ENCODE measurements at places on chromosomes 7 and 10.

GRCh38 chr7:22728401-22729029 is 1.5 kb downstream of the IL6 start:
- DNase-seq = no peak

GRCh38 chr10:5461914-5462840 is 37.2 kb downstream of the CALML5 start:
- DNase-seq = no peak

DNA sequence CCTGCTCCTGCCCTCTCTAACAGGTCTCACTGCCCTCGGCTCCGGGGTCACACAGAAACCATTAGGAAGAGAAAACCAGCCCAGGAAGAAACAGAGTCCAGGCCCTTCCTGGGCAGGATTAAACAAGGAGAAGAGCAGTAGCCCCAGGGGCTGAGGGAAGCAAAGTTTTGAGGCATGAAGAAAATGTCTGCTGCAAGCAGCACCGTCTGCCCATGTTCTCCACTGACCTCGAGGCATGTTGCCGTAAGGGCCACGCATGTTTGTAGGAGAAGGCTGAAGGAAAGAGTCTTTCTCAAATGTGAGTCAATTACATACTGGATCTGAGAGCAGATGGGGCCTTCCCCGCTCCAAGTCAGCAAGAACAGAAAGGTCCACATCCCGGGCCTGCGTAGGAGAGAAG is 4.2 kb downstream of the ZNF746 start:
- no peak for DNase-seq

DNA sequence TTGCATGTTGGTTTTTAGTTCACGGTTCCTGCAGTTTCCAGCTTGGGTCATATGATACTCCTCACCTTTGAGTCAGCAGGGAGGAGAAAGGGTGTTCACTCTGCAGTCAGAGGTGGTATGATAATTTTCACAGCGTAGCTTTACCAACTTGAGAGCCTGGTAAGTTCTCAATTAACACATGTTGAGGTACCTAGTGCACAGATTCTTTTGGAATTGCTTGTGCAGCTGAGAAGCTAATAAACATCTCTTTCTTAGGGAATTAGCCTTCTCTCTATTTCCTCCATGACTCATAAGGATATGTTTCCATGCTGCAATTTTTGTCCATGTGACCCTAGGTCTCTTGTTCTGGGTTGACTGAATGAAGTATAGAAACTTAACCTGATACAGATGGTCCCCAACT is 166.6 kb downstream of the KIF20B start:
- no peak for DNase-seq

- no peak for DNase-seq
Measured at GRCh38 chr10:127452568-127452967, 96.5 kb upstream of the NPS start.

- no peak for DNase-seq
Measured at GRCh38 chr10:110268442-110268841, 36.3 kb downstream of the SMNDC1 start.

- no peak for DNase-seq
Measured at GRCh38 chr7:45077579-45077978, 11.2 kb downstream of the NACAD start.

- DNase-seq = no peak
Measured at GRCh38 chr10:17648243-17649035, 4.5 kb downstream of the STAM start.

- DNase-seq = no peak
Measured at GRCh38 chr10:1130995-1131790, 75.0 kb downstream of the WDR37 start.

DNA sequence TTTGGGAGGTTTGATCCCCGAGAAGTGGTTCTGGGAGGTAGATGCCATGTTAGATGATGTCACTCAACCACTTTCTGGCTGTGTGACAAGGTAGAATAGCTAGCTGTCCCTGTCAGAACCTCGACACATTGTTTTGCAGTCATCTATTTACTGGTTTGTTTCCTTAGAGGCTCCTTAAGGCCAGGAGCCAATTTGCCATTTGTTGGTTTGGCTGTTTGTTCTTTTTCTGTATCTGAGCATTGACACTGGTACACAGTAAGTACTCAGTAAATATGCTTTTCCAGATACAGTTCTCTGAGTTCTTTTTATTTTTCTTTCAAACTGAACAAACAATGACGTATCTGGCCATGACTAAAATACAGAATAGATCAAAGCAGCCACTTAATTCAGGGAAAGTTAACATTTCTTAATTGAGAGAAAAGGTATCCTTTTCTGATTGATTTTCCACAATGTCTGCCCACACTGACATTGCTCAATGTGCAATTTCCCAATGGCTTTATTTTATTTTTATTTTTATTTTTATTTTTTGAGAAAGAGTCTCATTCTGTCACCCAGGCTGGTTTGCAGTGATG is 121.6 kb downstream of the SPAG6 start:
- no peak for DNase-seq

- DNase-seq = no peak
Measured at GRCh38 chr7:27104341-27105058, 2.0 kb upstream of the HOXA2 start.

GRCh38 chr7:154640266-154640865 is 362.6 kb downstream of the PAXIP1 start:
- DNase-seq = peak; percentile 42

GRCh38 chr7:116271963-116272886 is 61.9 kb downstream of the TES start:
- no peak for DNase-seq

GRCh38 chr7:34299066-34299465 is 359.0 kb upstream of the NPSR1 start:
- DNase-seq = no peak

GRCh38 chr10:129681856-129682255 is 214.8 kb downstream of the MGMT start:
- no peak for DNase-seq

DNA sequence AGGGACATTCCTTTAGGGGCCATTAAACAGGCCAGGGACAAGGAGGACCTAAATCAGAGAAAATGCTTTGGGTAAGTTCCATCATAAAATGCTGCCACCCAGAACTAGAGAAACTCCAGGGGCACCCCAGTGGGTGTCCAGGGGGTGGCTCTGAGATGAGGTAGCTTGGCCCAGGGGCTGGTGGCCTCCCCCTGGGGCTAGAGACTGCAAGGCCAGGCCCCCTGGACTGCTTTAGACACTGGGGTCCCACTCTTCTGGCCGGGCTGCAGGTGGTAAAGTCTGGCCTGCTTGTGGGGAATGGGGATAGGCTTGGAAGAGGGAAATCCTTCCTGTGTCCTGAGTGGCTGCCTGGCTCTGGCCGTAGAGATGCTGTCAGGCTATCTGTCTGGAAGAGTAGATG is 169.6 kb upstream of the PODXL start:
- DNase-seq = no peak

- DNase-seq = no peak
Measured at GRCh38 chr7:19030281-19030680, 87.2 kb downstream of the TWIST1 start.

GRCh38 chr7:94398841-94399240 is 4.1 kb downstream of the COL1A2 start:
- DNase-seq = no peak

- no peak for DNase-seq
Measured at GRCh38 chr10:13222566-13222965, 11.6 kb downstream of the UCMA start.

- DNase-seq = no peak
Measured at GRCh38 chr10:18378766-18379165, 238.5 kb downstream of the CACNB2 start.

- no peak for DNase-seq
Measured at GRCh38 chr10:70981171-70981836, 92.9 kb upstream of the PCBD1 start.

- DNase-seq = no peak
Measured at GRCh38 chr10:123885406-123886170, 6.0 kb downstream of the CPXM2 start.

DNA sequence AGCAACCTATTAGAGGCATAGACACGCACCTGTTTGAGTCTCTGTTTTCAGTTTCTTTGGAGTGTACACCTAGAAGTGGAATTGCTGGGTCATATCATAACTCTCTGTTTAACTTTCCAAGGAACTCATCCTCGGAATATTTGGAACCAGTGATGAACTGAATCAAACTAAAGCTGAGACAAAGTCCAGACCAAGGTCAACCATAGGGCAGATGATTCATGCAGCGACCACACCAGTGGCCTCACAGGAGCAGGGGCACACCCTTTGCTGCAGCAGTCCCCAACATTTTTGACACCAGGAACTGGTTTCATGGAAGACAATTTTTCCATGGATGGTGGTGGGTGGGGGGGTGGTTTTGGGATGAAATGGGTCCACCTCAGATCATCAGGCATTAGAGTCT is 4.9 kb upstream of the OPTN start:
- no peak for DNase-seq

DNA sequence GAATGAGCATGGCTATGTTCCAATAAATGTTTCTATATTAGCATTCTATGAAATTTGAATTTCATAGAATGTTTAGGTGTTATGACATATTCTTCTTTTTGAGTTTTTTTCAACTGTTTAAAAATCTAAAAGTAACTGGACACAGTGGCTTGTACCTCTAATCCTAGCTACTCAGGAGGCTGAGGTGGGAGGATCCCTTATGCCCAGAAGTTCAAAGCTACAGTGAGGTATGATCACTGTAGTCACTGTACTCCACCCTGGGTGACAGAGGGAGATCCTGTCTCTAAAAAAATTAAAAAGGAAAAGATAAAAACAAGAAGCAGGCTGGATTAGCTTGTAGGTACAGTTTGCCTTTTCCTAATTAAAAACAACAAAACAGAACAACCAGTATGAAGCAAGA is 95.1 kb downstream of the NRBF2 start:
- DNase-seq = no peak

DNA sequence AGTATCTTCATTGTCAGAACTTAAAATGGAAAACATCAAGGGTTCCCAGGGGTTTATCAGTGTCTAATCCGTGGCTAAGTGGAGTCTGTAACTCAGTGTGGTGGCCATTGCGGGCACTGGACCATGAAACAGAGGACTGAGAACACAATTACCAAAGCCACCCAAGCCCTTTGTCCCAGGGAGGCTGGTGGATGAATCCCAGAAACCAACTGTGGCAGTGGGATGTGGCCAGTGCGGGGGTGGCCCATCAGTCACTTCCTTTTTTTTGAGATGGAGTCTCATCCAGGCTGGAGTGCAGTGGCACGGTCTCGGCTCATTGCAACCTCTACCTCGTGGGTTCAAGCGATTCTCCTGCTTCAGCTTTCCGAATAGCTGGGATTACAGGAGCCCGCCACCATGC is 61.8 kb downstream of the TACC2 start:
- no peak for DNase-seq

GRCh38 chr10:15796762-15797161 is 63.5 kb downstream of the MINDY3 start:
- DNase-seq = no peak
